PC-9 (cell line): ENCODE measurements at places on chromosomes 1 and 21. TPM values are rescaled to one million over a fixed set of nuclear protein-coding genes. Genes with fewer than 3 reads are reported as not detected.

SLC35E2B gene
- total RNA-seq, result 55.4 and 63.7 TPM in 2 replicates

HYI gene
- total RNA-seq, result 43.5 and 46.6 TPM in 2 replicates

COA6 gene
- total RNA-seq, result 73.8 and 77.1 TPM in 2 replicates

NOC2L gene
- 86.4 and 100 TPM in 2 replicates for total RNA-seq

AGO1 gene
- 47.9 and 66.0 TPM in 2 replicates for total RNA-seq

EPS8L3 gene
- total RNA-seq, result 0.68 and 1.2 TPM in 2 replicates

RABGAP1L gene
- total RNA-seq, result 56.7 and 57.4 TPM in 2 replicates

HSD3B2 gene
- not detected in 2 replicates for total RNA-seq

PAFAH2 gene
- total RNA-seq, result 13.0 and 13.9 TPM in 2 replicates

SYTL1 gene
- 43.7 and 49.8 TPM in 2 replicates for total RNA-seq

ADAMTSL4 gene
- 67.9 and 76.7 TPM in 2 replicates for total RNA-seq

TSPAN1 gene
- 134 and 139 TPM in 2 replicates for total RNA-seq

SPRR2F gene
- not detected in 2 replicates for total RNA-seq

KRTAP19-7 gene
- not detected in 2 replicates for total RNA-seq
